ENCODE measurements at places on chromosomes 3 and 15.

DNA sequence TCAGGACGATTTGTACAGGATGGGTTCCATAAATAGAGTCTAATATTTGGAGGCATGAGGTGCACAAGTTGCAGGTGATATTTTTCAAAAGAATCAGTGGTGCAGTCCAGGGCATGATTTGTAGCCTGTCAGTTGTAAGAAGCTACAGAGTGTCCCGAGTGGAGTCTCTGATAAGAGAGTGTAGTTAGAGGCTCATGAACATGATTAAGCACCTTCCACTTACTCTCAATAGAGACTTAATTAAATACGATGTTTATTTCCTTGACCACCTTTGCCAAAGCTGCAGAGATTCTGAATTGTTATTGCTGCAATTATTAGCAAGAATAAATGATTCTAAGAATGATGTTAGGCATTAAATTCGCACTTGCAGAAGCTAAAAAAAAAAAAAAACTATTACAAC is 218.4 kb upstream of the LRTM1 start:
- no peak for DNase-seq

DNA sequence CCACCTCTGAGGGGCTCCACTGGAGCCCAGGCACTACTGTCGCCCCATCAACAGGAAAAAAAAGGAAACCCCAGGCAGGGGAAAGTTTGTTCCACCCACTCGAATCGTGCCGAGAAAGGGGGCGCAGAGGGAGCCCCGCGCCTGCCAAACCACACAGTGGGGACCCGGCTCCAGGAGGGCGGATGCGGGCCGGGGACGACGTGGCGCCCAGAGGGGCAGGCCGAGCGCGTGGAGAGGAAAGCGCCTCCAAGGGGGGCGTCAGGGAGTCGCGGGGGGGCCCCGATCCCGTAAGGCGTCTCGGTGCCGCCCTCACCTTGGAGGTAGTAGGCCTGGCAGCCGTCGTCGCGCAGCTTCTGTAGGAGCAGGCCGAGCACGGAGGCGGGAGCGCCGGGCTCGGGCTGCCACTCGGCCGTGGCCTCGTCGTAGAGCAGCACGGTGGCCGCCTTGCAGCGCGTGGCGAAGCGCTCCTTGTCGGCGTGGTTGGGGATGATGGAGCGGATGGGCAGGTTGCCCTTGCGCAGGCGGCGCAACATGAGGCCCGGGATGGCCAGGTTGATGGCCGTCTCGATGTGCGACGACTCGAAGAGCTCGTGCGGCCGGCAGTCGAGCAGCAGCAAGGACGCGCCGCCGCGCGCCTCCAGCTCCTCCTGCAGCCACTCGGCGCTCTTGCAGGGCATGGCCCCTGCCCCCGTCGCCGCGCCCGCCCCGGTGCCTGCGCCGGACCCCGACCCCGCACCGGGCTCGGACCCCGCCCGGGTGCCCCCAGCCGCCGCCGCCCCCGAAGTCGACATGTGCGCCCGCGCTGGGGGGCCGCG is 627 bp downstream of the DUSP7 start:
- peak; percentile 78 for DNase-seq

- peak; percentile 76 for DNase-seq
Measured at GRCh38 chr3:57007521-57008460, 52.7 kb upstream of the SPATA12 start.

GRCh38 chr3:138003069-138003468 is 6.9 kb upstream of the CLDN18 start:
- DNase-seq, result no peak

GRCh38 chr3:134675726-134676256 is 25.0 kb upstream of the KY start:
- DNase-seq, result no peak

DNA sequence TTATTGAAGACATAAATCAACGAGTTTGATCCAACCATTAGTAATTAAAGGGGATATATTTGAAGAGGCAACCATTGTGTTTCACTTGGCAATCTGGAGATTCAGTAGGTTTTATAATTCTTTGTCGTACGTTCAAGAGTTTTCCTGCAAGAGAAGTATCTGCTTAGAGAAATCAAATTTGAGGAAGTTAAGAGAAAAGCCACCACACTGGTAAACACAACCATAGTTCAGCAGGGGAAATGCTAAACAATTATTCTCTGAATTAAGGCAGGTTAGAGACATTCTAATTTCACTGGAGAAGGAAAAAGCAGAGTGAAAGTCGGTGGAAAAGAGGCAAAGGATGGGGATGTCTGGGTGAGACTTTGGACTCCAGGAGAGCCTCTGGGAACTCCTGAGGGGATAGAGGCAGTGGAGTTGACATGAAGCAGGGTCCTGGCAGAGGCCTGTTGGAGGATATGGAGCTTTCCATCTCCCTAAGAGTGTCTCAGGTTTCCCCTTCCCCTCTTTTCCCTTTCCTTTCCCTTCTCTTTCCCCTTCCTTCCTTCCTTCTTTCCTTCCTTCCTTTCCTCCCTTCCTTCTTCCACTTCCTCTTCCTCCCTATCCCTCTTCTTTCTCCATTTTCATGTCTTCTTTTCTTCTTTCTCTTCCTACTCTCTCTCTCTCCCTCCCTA is 26.5 kb downstream of the SPINK8 start:
- DNase-seq, result no peak

Data from dermis blood vessel endothelial cell (primary cell).